Activated naive CD4-positive, alpha-beta T cell (primary cell): ENCODE measurements at places on chromosomes 4 and X.

GRCh38 chr4:100284129-100284880 is 94.0 kb upstream of the DDIT4L start:
- no peak for DNase-seq

- DNase-seq, result no peak
Measured at GRCh38 chr4:82050796-82051195, 323.0 kb downstream of the HNRNPD start.

- DNase-seq, result no peak
Measured at GRCh38 chr4:33551244-33551643, 2693.1 kb downstream of the ARAP2 start.

- DNase-seq, result no peak
Measured at GRCh38 chr4:54085284-54085683, 14.7 kb upstream of the GSX2 start.

DNA sequence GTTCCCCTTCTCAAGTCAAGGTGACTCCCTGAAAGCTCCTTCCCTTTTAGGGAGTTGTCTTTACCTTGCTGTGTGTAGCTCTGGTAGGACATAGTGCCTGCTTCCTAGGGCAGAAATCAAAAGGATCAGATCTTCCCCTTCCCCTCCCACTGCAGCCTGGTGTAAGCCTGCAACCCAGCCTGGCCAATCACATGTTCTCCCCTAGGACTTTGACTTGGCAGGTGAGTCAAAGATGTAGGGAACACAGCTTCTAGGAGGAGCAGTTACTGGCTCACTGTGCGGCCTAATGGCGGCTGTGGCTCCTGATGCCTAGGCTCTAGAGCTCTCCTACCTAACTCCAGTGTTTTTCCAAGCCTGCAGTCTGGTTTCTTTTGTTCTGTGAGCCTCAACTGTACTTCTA is 103.9 kb downstream of the AASDH start:
- DNase-seq, result no peak

- DNase-seq, result no peak
Measured at GRCh38 chr4:128338634-128339355, 51.2 kb upstream of the PGRMC2 start.
